ENCODE measurements at places on chromosomes 6 and 20. TPM values are rescaled to one million over a fixed set of nuclear protein-coding genes. Genes with fewer than 3 reads are reported as not detected.

TOX2 gene
- total RNA-seq = 16.3 TPM

IL22RA2 gene
- total RNA-seq = not detected

RFX6 gene
- total RNA-seq = not detected

ISM1 gene
- 8.4 TPM for total RNA-seq

DNA sequence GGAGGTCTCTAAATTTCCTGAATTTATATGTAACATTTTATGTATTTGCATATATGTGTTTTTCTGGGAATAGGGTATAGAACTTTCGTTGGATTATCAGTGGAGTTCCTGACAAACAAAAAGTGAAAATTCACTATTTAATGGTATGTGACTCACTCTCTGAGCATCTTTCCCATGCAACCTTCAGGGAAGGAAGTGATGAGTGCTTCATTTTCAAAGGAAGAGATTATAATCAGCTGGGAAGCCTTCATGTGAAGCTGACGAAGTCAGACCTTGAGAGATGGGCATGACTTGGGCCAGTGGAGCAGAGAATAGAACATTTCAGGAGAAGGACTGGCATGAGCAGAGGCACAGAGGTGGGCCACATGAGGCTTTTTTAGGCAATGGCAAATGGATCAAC lies 72.7 kb downstream of the FAXC start:
- no peaks in the 10 kb centered on the region for H3K4me1 ChIP-seq
- H3K36me3 ChIP-seq = no peaks in the 10 kb centered on the region
- H3K27me3 ChIP-seq = peaks cover under 1% of the 10 kb centered on the region
- no peak overlapping the region for H3K4me3 ChIP-seq

- no peak overlapping the region for H3K27ac ChIP-seq
- no peak for DNase-seq
- H3K4me1 ChIP-seq = no peaks in the 10 kb centered on the region
- H3K36me3 ChIP-seq = no peaks in the 10 kb centered on the region
- H3K27me3 ChIP-seq = no peaks in the 10 kb centered on the region
Measured at GRCh38 chr20:8805737-8806442, 263.0 kb upstream of the PLCB4 start.

GRCh38 chr6:125392682-125393081 lies 90.9 kb upstream of the HDDC2 start:
- H3K27me3 ChIP-seq = no peaks in the 10 kb centered on the region
- no peak for DNase-seq
- no peaks in the 10 kb centered on the region for H3K36me3 ChIP-seq
- H3K27ac ChIP-seq = no peak overlapping the region
- no peaks in the 10 kb centered on the region for H3K4me1 ChIP-seq

GRCh38 chr6:27495386-27496135 lies 22.7 kb upstream of the ZNF184 start:
- peaks cover 56% of the 10 kb centered on the region for H3K27me3 ChIP-seq
- no peaks in the 10 kb centered on the region for H3K36me3 ChIP-seq
- no peak for DNase-seq
- H3K27ac ChIP-seq = no peak overlapping the region
- no peaks in the 10 kb centered on the region for H3K4me1 ChIP-seq

- no peak overlapping the region for H3K27ac ChIP-seq
- H3K27me3 ChIP-seq = no peaks in the 10 kb centered on the region
- DNase-seq = no peak
- no peaks in the 10 kb centered on the region for H3K4me1 ChIP-seq
- no peak overlapping the region for H3K4me3 ChIP-seq
- H3K36me3 ChIP-seq = no peaks in the 10 kb centered on the region
Measured at GRCh38 chr6:82118150-82118562, 129.4 kb downstream of the IBTK start.

DNA sequence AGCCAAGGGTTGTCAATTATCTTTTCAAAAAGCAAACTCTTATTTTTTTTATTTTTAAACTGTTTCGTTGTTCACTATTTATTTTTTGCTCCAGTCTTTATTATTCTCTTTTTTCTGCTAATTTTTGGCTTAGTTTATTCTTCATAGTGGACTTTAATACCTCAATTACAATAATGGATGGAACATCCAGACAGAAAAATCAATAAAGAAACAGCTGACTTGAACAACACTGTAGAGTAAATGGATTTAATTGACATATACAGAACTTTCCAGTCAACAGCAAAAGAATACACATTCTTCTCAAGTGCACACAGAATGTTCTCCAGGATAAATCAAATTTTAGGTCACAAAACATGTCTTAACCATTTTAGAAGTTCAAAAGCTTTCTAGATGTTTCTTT lies 111.5 kb downstream of the MEI4 start:
- no peaks in the 10 kb centered on the region for H3K27me3 ChIP-seq
- H3K4me3 ChIP-seq = no peak overlapping the region
- DNase-seq = no peak
- H3K27ac ChIP-seq = no peak overlapping the region
- no peaks in the 10 kb centered on the region for H3K36me3 ChIP-seq
- no peaks in the 10 kb centered on the region for H3K4me1 ChIP-seq

DNA sequence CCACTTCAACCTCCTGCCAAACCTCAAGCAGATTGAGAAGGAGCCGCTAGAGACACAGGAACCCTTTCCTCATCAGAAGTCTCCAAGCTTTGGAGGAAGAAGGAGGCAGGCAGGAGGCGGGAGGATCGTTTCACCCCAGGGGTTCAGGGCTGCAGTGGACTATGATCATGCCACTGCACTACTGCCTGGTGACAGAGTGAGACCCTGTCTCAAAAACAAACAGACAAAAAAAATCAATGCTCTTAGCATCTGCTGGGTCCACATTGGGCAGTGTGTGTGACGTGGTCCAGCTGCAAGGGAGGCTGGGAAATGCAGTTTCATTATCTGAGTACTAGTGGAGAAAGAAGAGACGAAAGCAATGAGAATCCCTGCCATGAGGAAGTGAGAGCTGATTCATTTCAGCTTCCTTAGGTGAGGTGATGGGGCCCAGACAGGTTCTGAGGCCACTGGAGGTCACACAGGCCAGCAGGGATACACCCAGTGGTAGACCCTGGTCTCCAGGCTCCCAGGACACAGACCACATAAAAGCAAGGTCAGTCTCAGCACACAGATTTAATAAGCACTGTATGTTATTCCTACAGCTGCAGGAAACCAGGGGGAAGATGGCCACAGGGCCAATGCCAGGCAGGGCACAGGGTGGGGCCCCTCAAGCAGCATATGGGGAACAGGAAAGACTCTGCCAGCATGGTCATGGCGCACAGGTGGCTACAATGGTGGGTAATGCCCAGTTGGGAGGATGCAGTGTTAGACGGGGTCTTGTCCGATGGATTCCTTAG lies 4.3 kb downstream of the GFRA4 start:
- no peaks in the 10 kb centered on the region for H3K4me1 ChIP-seq
- H3K4me3 ChIP-seq = no peak overlapping the region
- peaks cover 32% of the 10 kb centered on the region for H3K27me3 ChIP-seq
- no peak for DNase-seq
- H3K27ac ChIP-seq = no peak overlapping the region
